Occipital lobe (tissue), 3 donors: ENCODE measurements at places on chromosomes 6 and 20. TPM values are rescaled to one million over a fixed set of nuclear protein-coding genes. Genes with fewer than 3 reads are reported as not detected.

The BTN1A1 gene
- not detected for total RNA-seq

The COL9A3 gene
- 37.1 TPM for total RNA-seq

The GATA5 gene
- 0.16 TPM for total RNA-seq

The NRSN1 gene
- 27.9 TPM for total RNA-seq

The MEP1A gene
- not detected for total RNA-seq

The SLC2A10 gene
- 7.5 TPM for total RNA-seq

The TGM3 gene
- total RNA-seq: 0.16 TPM
